ENCODE measurements at places on chromosomes 3 and 15. TPM values are rescaled to one million over a fixed set of nuclear protein-coding genes. Genes with fewer than 3 reads are reported as not detected.

TTC23 gene
- total RNA-seq: 34.3 TPM

TGM5 gene
- not detected for total RNA-seq

ACOX2 gene
- total RNA-seq: 38.3 TPM

ITPKA gene
- total RNA-seq: 0.47 TPM

DNAH12 gene
- 0.41 TPM for total RNA-seq

ECE2 gene
- not detected for total RNA-seq

NR1I2 gene
- total RNA-seq: 0.47 TPM

ILDR1 gene
- 6.4 TPM for total RNA-seq

GPR15 gene
- total RNA-seq: not detected

ALPK3 gene
- 20.2 TPM for total RNA-seq

DOCK3 gene
- total RNA-seq: 0.88 TPM

IL17RB gene
- total RNA-seq: 5.1 TPM

MELTF gene
- 4.6 TPM for total RNA-seq

TM6SF1 gene
- total RNA-seq: 12.4 TPM

LRRC57 gene
- 21.0 TPM for total RNA-seq

SGO1 gene
- total RNA-seq: 4.0 TPM

TRIM42 gene
- total RNA-seq: not detected

SPSB4 gene
- total RNA-seq: 10.9 TPM

GREM1 gene
- total RNA-seq: 0.35 TPM

SLC15A2 gene
- 23.4 TPM for total RNA-seq

MINDY2 gene
- 35.9 TPM for total RNA-seq

SLC22A14 gene
- 1.7 TPM for total RNA-seq

FBXW12 gene
- total RNA-seq: 0.23 TPM

IMPG2 gene
- 0.70 TPM for total RNA-seq

POC1A gene
- total RNA-seq: 7.1 TPM

GPR171 gene
- 13.7 TPM for total RNA-seq

MUC13 gene
- not detected for total RNA-seq

CD200 gene
- total RNA-seq: 13.4 TPM

IL17RE gene
- total RNA-seq: 4.0 TPM

GHSR gene
- not detected for total RNA-seq

CCDC13 gene
- total RNA-seq: 2.0 TPM

SH2D7 gene
- total RNA-seq: not detected

NPAP1 gene
- total RNA-seq: 0.82 TPM

COL6A5 gene
- 0.06 TPM for total RNA-seq

TEX264 gene
- 50.6 TPM for total RNA-seq

CNTN3 gene
- total RNA-seq: 8.1 TPM

SAMD7 gene
- total RNA-seq: 0.18 TPM

GOLGA8J gene
- total RNA-seq: 0.12 TPM

MCTP2 gene
- total RNA-seq: 21.3 TPM

OR5H1 gene
- total RNA-seq: not detected

GOLGA6L9 gene
- 5.1 TPM for total RNA-seq

ABCC5 gene
- total RNA-seq: 46.7 TPM

PXK gene
- total RNA-seq: 26.1 TPM

All from metanephros (tissue), 2 donors.